ENCODE measurements at places on chromosomes 1 and 21.

GRCh38 chr1:204564835-204565234, 48.6 kb downstream of the MDM4 start:
- H3K36me3 ChIP-seq = peaks cover 20% of the 10 kb centered on the region
- peaks cover 60% of the 10 kb centered on the region for H3K4me1 ChIP-seq
- H3K4me3 ChIP-seq = no peak overlapping the region
- no peaks in the 10 kb centered on the region for H3K27me3 ChIP-seq

DNA sequence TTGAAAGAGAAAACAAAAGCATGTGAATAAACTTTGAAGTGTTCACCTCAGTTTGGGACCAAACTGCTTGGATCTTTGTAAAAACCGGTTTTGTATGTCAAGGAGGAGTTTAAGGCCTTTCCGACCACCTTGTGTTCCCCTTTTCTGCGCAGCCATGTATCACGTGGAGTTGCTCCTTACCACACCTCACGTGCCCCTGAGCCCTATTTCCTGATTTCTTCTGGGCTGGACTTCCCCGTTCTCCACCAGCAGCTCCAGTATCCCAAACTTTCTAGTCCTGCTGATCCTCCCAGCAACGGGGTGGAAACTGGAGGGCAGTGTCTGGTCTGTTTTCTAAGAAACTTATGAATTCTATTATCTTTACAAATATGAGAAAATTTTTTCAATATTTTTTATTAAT, 1.6 kb upstream of the SH3D21 start:
- no peak overlapping the region for H3K4me3 ChIP-seq
- peaks cover 69% of the 10 kb centered on the region for H3K4me1 ChIP-seq
- H3K27me3 ChIP-seq = no peaks in the 10 kb centered on the region
- DNase-seq = no peak

- no peak overlapping the region for H3K4me3 ChIP-seq
- no peaks in the 10 kb centered on the region for H3K36me3 ChIP-seq
- no peak overlapping the region for H3K27ac ChIP-seq
- H3K4me1 ChIP-seq = peaks cover 5% of the 10 kb centered on the region
- H3K27me3 ChIP-seq = no peaks in the 10 kb centered on the region
These were observed 24.3 kb upstream of the CLSTN1 start for GRCh38 chr1:9848022-9848421.

GRCh38 chr1:175725684-175726083, 17.7 kb downstream of the TNR start:
- peak; percentile 27 for DNase-seq
- H3K27ac ChIP-seq = no peak overlapping the region
- no peak overlapping the region for H3K4me3 ChIP-seq
- H3K4me1 ChIP-seq = no peaks in the 10 kb centered on the region
- H3K36me3 ChIP-seq = no peaks in the 10 kb centered on the region
- H3K27me3 ChIP-seq = peaks cover 5% of the 10 kb centered on the region

DNA sequence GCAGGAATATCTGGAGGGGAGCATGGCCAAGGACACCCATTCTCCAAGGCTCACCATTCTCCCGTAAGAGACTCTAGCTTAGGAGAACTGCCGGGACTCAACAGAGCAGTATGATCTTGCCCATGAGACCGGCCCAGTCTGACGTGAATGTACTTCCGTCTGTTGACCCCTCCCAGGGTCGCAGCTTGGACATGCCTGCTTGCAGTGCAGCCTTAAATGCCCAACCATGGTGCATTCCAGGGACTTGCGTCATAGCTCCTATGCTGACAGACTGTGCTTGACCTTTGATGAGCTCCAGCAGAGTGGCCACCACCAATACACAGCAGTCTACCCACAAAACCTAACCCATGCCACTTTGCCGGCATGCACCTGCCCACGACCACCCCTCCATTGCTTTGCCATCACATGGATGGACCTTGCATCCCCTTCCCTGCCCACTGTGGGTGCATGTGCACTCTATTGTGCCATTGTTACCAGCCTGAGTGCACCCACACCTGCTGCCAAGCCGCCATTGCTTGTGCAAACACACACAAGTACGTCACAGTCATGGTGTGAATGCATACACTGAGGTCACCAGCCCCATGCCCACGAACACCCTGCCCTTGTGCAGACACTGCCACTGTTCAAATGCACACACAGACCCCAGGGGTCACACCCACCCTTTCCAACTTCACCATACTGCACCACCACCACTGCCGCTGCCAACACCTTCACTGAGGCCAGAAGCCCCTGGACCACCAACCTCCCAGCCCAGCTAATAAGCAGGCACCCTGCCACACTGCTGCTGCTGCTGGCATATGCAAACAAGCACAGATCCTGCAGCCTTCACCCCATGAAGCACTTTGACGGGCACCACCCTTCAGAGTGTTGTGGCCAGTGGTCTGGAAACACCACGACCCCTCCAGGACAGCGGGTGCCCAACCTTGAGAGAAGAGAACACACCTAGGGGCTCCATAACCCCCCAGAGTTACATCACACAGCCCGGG, 1141.3 kb downstream of the BRINP3 start:
- H3K36me3 ChIP-seq = no peaks in the 10 kb centered on the region
- no peak overlapping the region for H3K4me3 ChIP-seq
- H3K27ac ChIP-seq = no peak overlapping the region

All from activated CD4-positive, alpha-beta T cell treated with anti-CD3 and anti-CD28 coated beads for 36 hours (primary cell).